Right cardiac atrium (tissue), 5 donors: ENCODE measurements at places on chromosomes 11 and 22. TPM values are rescaled to one million over a fixed set of nuclear protein-coding genes. Genes with fewer than 3 reads are reported as not detected.

DNA sequence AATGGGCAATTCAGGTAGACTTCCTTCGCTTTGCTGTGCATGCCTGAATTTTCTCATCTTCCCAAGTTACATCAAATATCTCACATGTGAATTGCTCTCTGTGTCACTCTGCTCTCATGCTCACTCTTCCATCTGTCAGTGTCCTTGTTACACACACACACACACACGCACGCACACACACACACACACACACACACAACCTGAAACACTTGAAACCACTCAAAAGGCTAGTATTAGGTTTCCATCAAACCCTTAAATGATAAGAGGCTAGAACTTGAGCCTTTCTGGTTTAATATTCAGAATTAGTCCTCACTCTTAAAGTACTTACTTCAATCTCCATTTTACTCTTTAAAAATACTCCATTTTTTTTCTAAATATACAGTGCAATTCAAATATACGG is 282.4 kb downstream of the C11orf87 start:
- DNase-seq = no peak

Gene RIMBP3B
- not detected for polyA plus RNA-seq

DNA sequence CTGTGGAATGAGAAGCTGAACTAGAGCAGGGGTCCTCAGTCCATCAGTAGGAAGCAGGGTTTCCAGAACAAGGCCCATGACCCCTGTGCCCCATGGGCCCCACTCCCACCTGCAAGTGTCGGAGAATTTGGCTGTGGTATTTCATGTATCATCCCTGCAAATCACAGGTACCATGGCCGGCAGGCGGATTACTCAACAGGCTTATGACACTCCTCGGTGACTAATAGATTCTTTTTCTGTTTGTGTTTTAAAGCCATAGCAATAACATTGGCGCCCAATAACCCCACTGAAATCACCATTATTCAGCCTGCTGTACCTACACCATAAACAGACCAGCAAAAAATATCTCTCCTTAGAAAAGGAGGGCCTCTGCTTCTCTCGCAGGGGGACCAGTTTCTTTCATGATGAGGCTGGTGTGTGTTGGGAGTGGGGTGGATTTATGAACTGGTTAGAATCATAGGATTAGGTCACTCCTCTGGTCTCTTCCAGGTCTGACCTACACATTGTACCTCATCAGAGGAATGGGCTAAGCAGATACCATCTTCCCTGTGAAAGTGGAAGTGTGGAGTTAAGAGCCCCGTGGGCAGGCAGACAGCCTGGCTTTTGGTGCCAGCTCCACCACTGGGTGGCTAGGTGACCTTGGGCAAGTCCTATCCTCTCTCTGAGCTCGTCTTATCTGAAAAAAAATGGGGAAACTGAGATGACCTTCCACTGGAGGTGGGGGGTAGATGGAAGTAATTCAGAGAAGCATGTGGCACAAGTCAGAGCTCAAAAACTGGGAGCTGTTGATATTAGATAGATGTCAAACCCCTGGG is 60.2 kb upstream of the WNT11 start:
- no peak for DNase-seq

DNA sequence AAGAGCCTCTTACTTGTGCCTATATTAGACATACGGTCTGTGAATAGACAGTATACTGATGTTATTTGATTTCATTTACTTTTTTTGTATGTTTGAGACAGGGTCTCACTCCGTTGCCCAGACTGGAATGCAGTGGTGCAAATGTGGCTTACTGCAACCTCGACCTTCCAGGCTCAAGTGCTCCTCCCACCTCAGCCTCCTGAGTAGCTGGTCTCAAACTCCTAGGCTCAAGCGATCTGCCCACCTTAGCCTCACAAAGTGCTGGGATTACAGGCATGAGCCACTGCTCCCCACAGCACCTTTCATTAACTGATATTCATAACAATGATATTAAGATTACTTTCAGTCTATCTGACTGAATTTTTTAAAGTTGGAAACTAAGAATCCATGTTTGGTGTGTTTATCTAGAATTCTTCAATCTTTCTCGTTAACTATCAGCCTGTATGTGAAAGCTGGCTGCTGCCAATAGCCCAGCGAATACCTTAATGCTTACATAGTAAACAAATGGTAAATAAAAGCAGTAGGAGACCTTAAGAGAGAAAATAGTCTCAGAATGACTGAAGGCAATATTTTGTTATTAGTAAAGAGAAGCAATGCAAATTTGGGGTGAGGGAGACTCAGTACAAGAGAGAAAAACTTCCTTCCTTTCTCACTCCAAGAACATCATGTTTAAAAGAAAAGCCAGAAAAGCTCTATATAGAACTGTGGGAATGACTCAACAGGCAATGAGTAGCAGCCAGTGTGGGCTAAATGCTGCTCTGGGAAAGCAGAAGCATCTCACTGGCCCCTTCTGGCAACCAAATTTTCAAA is 101.9 kb downstream of the MRTFA start:
- DNase-seq = no peak

Gene DLG2
- polyA plus RNA-seq = 2.3 TPM

GRCh38 chr11:31987118-31988005 is 103.5 kb upstream of the RCN1 start:
- no peak for DNase-seq

DNA sequence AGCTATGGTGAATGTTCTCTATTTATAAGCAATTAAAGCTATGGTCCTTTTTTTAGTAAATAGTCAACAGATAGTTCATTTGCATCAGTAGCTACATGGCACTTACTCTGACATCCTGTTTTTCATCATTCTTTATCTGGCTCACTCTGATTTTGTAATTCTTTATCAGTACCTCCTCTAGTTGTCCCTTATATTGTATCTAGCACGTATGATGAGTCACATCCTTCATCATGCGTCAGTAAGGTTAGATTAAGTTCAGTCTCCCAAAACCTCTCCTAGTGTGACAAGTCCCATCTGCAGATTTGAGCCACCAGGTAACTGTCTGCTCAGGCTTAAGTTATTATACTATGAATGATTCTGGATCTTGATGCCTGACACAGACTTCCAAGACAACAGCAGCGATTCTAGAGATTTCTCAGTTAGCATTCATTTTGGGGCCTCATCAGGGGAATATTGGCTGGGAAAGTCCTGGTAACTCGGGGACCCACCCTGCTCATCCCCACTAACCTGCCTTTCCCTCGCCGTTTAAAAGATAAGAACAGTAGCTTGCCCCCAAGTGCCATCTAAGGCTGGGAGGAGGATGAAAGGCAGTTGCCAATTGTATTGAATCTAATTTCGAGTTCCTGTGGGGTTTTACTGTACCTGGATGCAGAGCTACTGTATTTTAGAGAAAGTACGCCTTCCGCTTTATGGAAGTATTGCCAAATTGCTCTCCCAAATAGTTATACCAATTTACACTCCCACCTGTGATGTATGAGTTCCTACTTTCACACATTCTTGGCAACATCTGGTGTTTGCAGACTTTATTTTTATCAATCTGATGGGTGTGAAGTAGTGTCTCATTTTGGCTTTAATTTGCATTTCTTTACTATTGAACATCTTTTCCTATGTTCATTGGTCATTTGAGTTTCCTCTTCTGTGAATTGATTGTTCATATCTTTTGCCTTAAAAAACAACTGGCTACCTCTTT is 55.9 kb downstream of the ZC3H12C start:
- no peak for DNase-seq

DNA sequence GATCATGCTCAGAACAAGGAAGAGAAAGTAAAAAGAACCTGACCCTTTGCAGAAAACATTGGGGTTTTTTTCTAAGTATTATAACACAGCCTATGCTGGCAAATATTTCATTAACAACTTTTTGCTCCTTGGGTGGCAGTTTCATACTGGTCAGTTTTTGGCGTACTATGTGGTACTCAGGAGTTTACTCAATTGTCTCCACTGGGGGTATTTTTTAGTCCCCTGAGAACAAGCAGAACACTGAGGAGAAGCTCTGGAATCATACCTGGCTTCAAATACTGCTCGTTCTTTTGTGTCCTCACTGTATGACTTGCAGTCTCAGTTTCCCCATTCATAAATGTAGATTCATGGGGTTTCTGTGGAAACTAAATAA is 90.4 kb downstream of the SERGEF start:
- no peak for DNase-seq

DNA sequence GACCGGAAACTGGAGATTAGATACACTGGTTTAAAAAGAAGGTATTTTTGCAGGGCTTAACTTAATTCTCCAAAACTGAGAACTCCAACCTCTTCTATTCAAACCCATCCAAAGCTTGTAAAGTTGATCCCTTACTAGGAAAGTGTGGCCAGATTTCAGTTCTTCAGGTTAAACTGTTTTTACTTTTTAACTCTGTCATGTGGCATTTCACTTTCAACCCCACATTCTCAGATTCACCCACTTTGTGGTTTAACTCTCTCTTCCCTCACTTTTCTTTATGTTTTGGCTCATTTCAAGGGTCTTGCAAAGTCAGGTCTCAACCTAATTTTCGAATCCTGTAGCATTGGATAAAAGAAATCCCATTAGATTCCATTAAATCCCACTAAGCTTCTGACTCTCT is 75.4 kb downstream of the MPPED2 start:
- no peak for DNase-seq

Gene TUBA8
- 307 TPM for polyA plus RNA-seq

- no peak for DNase-seq
Observed at GRCh38 chr11:133621611-133622010, 89.3 kb upstream of the OPCML start.

- DNase-seq = no peak
Observed at GRCh38 chr11:64090806-64091516, 55.2 kb downstream of the FLRT1 start.

- no peak for DNase-seq
Observed at GRCh38 chr22:37199760-37200108, 11.7 kb upstream of the C1QTNF6 start.

- DNase-seq = no peak
Observed at GRCh38 chr11:133529807-133530500, 2.3 kb downstream of the OPCML start.

- DNase-seq = no peak
Observed at GRCh38 chr11:67662835-67663531, 11.4 kb downstream of the ALDH3B2 start.

DNA sequence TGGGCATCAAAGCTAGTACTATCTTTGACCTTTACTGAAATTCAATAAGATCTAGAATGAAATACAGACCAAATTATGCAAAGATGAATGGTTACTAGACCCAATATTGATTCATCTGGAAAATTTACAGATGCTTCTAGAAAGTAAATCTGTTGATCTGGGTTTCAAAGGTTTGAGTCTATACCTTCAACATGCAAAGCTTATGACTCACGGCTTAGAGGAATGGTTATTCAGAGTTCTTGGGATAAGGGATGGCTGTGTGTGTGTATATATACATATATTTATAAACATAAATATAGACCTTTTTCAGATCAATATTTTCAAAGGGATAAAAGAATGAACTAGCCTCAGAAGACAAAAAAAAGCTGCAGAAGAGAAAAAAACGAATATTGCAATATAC is 1.3 kb downstream of the SPTY2D1 start:
- no peak for DNase-seq

- DNase-seq = peak; percentile 68
Observed at GRCh38 chr11:68036717-68037239, 2.0 kb upstream of the TCIRG1 start.

Gene RNF169
- 2.5 TPM for polyA plus RNA-seq

GRCh38 chr11:120964857-120965256 is 59.0 kb upstream of the TBCEL start:
- DNase-seq = no peak

- DNase-seq = no peak
Observed at GRCh38 chr11:1796413-1797011, 32.8 kb upstream of the CTSD start.

Gene MRPL40
- polyA plus RNA-seq = 66.9 TPM

Gene ASCL2
- polyA plus RNA-seq = 0.20 TPM

DNA sequence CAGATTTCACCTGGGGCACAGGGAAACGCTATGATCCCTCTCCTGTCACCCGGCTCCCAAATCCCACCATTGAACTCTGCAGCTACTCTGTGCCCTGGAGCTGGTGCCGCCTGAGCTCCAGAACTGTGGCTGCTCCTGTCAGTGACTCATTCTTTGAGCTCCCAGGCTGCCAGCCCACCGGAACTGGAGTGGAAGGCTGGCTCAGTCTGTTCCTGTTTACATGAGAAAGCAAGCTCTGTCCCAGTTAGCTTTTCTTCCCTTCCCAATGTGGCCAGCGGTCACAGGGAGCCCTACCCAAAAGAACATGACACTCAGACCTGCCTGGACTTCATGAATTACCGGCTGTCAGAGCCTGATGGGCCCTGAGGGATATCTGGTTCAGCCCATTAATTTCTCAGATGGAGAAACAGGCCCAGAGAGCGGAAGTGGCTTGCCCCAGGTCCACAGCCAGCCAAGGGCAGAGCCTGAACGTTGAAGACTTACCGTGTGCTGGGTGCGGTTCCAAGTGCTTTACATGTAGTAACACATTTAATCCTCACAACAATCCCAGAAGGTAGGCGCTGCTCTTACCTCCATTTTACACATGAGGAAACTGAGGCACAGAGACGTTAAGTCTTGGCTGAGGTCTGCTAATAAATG is 23.8 kb upstream of the IGSF22 start:
- DNase-seq = no peak

Gene SERHL2
- polyA plus RNA-seq = 4.8 TPM

GRCh38 chr22:36073476-36073875 is 44.9 kb upstream of the RBFOX2 start:
- DNase-seq = no peak

DNA sequence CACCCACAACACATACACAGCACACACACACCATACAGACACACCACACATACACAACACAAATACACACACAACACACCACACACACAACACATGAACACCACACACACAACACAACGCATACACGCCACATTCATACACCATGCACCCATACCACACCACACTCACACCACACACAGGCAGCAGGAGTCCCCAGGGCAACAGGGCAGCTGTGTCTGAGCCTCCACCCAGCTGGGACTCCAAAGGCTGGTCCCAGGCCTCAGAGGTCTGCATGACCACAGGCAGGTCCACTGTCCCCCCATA is 3.3 kb upstream of the WNT7B start:
- no peak for DNase-seq

Gene KIF18A
- polyA plus RNA-seq = 0.07 TPM

- DNase-seq = peak; percentile 63
Observed at GRCh38 chr11:117172724-117173421, 5.7 kb upstream of the SIDT2 start.

Gene SLC5A1
- polyA plus RNA-seq = 49.5 TPM

DNA sequence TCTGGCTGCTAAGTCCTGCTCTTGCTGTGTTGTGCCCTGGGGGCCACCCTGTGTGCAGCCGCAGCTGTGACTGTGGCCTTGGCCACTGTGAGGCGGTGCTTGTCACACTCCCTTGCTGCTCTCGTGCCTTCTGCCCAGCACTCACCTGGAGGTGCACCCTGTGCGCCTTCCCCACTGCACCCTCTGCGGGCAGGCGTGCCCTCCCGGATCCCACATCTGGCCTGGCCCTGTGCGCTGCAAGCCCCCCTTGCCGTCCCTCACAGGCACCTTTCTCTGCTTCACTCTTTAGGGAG is 27.2 kb downstream of the TBX1 start:
- no peak for DNase-seq

Gene HPS5
- 6.7 TPM for polyA plus RNA-seq
